Naive B cell (primary cell): ENCODE measurements at places on chromosomes 5 and 9.

GRCh38 chr5:169415371-169415770, 114.4 kb upstream of the SLIT3 start:
- DNase-seq: no peak

DNA sequence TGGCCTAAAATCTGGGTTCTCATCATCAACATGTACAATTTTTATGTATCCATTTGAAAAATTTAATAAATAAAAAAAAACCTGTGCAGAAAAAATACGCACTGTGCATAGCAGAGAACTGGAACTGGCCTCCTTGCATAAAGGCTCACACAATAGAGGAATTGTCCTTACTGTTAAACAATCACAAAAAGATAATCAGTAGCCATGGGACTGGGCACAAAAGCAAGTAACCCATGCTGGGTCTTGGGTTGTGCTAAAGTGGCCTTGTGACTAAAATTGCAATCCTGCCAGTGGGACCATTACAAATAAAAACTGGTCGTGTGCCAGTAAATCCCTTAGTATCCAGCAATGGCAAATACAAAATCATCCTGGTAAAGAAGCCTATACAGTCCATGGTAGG, 1646.6 kb downstream of the MAT2B start:
- no peak for DNase-seq

- no peak for DNase-seq
Observed at GRCh38 chr9:130275156-130275555, 9.6 kb downstream of the HMCN2 start.

DNA sequence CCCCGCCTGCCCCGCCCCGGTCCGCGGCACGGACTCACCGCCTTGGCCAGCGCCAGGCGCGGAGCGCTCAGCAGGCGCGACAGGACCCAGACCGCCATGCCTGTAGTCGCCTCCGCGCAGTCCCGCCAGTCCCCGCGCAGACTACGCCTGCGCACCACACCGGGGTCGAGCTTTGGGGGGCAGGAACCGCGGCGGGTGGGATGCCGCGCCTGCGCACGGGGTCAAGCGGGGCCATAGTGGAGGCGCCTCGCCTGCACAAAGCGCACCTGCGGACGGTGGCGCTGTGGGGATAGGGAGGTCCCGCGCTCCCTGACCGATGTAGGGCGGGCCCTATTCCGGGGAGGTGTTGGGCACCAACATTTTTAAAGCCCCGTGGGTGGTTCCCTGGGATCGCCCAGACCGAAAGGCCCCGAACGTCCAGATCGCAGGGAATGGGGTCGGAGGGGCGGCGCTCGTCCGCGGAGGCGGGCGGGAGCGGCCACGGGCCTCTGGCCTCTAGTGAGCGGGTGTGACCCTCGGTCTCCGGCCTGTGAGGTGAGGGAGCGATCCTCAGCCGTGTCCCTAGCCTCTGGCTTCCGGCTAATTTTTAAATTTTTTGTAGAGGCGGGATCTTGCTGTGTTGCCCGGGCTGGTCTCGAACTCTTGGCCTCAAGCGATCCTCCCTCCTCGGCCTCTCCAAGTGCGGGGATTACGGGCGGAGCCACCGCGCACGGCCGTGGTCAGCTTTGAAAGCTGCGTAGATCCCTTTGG, 70.8 kb upstream of the LPCAT1 start:
- DNase-seq: peak; percentile 86

DNA sequence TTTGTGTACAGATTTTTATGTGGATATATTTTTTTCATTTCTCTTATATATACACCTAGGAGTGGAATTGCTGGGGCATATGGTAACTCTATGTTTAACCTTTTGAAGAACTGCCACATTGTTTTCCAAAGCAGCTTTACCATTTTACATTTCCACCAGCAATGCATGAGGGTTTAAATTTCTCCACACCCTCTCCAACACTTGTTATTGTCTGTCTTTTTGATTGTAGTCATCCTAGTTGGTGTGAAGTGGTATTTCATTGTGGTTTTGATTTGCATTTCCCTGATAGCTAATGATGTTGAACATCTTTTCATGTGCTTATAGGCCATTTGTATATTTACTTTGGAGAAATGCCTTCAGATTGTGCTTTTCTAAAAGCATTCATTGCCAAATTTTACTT, 39.1 kb downstream of the YTHDC2 start:
- no peak for DNase-seq

DNA sequence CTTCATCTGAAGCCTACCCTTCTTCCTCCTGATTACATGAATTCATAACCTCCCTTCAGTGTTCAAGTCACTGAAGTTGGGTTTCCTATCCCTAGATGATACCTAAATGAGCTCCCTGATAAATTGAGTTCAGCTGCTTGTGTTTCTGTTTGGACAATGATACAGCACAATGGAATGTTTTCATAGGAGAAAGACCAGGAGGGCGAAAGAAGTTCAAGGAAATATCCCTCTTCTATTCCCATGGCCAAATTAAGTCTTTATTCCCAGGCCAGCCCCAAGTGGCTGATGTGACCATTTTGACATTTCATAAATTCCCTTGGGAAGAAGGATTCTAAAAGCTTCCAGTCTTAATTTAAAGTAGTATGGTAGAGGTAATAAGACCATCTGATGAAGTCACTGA, 555.8 kb upstream of the CLINT1 start:
- DNase-seq: no peak

- no peak for DNase-seq
Observed at GRCh38 chr9:75788006-75788634, 102.4 kb upstream of the PCSK5 start.

DNA sequence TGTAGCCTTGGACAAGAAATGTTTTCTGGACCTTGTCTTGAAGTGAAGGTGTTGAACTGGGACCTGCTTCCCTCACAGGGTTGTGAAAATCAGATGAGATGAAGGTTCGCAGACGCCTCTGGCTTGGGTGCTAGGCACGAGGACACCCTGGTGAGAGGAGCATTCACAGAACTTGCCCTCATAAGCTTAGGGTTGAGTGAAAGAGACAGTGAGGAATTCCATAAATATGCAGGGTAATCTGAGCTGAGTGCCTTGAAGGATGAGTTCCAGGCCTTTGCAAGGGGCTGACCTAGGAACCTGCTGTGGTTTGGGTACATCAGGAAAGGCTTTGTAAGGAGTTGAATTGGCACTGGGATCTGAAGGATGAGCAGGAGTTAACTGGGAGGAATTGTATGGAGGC, 75.7 kb upstream of the SAP30L start:
- no peak for DNase-seq

- DNase-seq: no peak
Observed at GRCh38 chr5:28132151-28132550, 1093.8 kb upstream of the CDH9 start.
